Stimulated activated CD4-positive, alpha-beta T cell treated with anti-CD3 and anti-CD28 coated beads, Interleukin-12 subunit alpha, Interleukin-12 subunit beta, amount 100 ng/mL, for 48 hours (primary cell): ENCODE measurements at places on chromosomes 2 and 18.
A peak's percentile ranks its signal among the peaks of the same experiment; 100 is the strongest.

DNA sequence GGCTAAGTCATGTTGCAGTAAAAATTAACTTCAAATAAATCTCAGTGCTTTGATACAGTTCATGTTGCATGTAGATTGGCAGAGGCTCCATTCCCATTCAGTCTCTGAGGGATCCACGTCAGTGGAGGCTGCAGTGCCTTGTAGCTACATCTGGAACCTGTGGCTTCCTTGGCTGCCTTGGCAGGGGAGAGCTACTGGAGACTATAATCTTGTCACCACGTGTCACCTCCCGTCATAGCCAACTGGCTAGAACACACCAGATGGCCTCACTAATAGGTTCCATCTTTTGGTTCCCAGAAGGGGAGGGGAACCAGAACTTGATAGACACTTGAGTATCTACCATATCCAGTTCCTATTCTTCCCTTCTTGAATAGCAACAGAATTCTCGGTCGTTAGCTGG, 28.4 kb downstream of the E2F6 start:
- no peak for DNase-seq

DNA sequence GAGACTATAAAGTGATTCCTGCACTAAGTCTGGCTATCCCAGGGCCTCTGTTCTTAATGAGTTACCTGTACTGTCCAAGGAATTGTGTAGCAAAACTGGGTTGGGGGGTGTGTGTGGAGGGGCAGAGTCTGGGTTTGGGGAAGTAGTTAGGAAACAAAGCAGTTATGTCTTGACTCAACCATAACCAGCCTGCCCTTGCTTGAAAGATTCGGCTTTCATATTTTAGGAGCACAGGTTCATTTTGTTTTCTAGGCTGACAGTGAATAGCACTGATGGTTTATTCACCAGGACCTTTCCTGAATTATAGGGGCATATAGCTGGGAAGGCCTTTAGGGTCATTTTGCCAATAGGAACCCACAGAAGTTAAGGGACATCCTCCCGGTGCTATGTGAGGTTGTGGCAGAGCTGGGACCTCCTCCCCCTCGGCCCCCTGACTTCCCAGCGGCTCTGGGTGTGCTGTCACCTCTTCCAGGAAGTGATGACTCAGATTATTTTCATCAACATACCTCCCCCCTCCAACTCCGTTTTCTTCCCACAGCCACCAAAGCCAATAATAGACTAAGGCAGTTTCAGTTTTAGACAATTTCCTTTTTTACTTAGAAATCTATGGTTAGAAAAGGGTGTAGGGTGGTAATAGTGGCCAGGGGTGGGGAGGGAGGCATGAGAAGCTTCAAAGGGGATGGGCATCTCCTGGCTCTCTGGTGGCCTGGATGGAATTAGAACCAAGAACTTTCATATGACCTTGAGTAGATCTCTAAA, 44.8 kb downstream of the SETBP1 start:
- peak; percentile 64 for DNase-seq

DNA sequence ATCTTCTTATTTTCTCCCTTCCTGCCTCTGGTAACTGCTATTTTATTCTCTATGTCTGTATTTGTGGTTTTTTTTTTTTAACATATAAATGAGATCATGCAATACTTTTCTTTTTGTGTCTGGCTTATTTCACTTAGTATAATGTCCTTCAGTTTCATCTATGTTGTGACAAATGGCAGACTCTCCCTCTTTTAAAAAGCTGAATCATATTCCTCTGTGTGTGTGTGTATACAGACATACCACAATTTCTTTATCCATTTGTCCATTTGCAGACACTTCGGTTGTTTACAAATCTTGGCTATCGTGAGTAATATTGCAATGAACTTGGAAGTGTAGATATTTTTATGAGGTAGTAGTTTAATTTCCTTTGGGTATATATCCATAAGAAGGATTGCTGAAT, 7.0 kb downstream of the GTF2A1L start:
- DNase-seq = no peak

DNA sequence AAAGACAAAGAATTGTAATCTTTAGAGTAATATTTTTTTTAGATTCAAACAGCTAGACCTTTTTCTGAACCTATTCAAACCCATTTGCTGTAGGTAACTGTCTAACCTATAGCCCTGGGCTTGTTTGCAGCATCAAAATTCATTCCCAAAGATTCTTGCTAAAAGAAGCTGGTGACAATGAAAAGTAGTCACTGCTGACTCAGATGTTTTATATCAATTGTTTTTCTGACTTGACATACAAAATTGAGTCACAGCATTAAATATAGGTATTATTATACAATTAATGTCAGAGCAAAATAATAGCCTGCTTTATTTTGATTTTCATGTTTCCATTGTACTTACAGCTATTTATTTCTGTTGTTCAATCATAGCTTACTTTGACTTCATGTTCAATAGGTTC, 320.3 kb upstream of the NRP2 start:
- no peak for DNase-seq

GRCh38 chr2:156399224-156399949, 36.8 kb upstream of the GPD2 start:
- no peak for DNase-seq

- DNase-seq = no peak
Measured at GRCh38 chr2:25305775-25306174, 36.0 kb downstream of the DNMT3A start.

- DNase-seq = no peak
Measured at GRCh38 chr2:147800316-147800715, 44.5 kb upstream of the ACVR2A start.

DNA sequence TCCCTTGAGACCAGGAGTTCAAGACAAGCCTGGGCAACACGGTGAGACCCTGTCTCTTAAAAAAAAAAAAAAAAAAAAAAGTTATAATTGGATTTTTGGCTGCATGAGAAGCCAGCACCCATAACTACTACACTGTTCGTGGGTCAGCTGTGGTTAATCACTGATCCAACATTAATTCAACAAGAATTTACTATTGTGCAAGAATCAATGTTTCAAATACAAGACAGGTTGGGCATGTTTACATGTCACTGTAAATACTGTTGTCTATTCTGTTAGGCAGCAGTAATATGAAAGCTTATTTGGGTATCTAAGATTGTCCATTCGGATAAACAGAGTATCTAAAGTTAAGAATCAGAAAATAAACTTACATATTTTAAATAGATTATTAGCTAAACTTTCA, 62.3 kb downstream of the ESCO1 start:
- no peak for DNase-seq

- DNase-seq = no peak
Measured at GRCh38 chr2:165406173-165406572, 63.3 kb upstream of the CSRNP3 start.

GRCh38 chr2:159201360-159202063, 85.0 kb downstream of the WDSUB1 start:
- no peak for DNase-seq

DNA sequence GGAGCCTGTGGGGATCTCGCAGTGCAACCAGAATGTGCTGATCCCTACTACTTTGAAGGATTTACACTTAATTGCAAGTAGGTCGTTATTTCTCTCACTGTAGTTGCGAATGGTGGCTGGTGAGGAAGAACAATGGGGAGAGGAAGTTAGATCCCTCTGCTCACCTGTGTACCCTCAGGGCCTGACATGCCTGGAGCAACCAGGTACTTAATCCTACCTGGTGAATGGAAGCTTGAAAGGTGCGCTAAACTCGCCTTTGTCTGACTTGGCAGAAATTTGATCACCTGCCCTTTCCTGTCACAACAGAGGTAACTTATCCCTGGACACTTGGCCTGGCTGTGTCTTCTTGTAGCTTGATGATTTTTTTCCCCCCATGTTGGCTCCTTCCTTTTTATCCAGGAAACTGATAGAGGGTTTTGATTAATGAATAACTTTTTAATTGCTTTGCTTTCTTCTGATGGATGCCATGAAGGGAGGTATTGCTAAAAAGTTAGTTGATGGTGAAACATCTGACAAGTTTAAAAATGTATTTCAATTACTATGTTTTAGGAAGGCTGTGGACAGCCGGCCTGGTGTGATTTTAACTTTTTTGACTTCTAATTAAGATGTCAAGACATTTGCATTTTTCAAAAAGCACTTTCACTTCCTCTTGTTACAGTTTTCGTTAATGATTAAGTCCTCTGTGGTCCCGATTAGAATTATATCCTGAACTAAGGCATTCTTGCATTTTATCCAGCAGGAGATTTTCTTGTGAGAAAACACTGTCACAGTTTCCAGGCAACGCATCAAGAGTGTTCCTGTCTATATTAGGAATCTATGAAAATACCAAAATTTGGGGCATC, 9.2 kb downstream of the SGPP2 start:
- no peak for DNase-seq

DNA sequence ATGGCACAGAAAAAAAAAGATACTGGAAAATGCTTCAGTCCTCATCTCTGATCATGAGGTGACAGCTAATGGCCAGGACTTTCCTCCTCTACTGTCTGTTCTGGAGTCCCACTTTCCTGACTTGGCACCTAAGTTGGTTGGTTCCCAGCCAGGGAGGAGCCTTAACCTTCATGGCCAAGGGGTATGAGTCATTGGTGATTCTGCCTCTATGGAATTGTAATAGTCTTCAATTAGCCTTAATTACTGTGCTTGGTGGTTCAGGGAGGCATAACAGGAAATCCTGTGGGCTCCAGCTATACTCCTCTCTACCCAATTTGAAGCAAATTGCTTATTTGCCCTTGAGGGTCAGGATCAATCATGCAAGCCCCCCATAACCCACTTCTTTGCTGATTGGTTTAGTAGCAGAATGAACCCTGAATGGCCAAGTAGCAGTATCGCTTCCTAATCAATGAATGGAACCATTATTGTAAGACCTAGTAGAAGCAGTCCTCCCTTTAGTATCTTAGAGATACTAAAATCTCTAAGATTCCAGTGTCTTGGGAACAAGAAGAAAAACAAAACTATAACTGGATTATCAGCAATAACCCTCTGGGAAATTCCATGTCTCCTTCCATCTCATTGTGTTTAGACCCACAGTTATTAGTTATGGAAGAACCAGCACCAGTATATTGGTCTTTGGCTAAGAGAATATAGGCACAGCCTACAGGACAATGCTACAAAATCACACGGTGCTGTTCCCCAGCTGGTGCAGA, 109.0 kb downstream of the COL6A3 start:
- DNase-seq = no peak

GRCh38 chr2:20113986-20114938, 62.8 kb upstream of the LAPTM4A start:
- no peak for DNase-seq

GRCh38 chr18:60686142-60686541, 313.6 kb upstream of the MC4R start:
- DNase-seq = no peak

GRCh38 chr2:168054657-168055056, 192.7 kb downstream of the STK39 start:
- DNase-seq = no peak

GRCh38 chr18:77099485-77100370, 32.9 kb downstream of the MBP start:
- no peak for DNase-seq

DNA sequence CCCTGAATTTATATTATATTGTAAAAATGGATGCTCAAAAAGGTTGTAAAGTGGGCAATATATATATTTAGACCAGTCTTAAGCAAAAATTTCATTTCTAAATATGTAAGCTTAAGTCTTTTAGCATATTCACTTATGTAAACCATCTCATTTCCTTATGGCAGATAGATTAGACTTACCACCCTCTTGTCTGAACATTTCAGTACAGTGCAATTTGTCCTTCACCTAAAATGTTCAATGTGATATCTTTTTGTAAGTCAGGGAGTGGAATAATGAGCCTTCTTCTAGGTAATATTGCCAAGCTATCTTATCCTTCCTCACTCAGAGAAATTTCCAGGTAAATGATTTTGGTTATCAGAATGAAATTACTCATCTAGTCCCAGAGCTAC, 92.3 kb downstream of the KLF7 start:
- no peak for DNase-seq

- no peak for DNase-seq
Measured at GRCh38 chr2:195647302-195647701, 9.7 kb upstream of the SLC39A10 start.

DNA sequence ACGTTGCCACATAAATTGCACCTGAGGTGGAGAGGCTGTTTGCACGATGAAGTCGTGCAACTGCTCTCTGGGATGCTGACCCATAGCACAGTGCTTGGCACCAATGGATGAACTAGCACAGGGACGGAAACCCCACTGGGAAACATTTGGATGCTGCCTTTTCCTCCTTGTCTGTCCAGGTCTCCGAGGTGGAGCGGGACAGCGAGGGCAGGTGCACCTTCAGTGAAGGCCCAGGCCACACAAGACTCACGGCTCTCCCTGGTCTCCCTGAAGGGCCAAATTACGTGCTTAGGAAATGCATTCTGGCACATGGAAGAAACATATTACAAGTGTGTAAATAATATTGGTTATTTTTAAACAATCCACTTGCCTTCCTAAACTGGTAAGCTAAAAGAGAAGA, 70.3 kb downstream of the TPO start:
- no peak for DNase-seq

DNA sequence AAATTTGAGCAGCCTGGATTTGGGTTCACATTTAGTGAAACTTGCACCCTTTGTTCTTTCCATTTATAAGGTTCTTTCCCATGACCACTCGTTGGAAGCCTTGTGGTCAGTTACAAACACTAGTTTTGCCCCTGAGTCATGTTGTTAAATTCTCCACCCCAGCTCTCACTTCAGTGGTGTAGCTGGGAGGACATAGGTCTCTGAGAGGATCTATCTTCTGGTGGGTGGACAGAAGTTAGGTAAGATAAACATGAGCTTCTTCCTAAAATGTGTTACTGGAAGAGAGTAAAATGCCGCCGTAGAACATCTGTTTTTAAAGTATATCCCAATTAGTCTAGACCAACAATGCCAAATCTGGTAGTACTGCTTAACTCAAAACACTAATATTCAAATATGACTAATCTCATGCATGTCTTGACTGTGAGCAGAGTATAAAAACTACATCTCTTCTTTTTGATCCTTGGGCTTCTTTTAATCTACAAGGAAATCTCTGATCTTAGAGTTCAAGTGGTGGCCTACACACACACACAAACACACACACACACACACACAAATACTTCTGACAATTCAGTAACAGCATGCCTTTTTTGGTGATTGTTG, 162.6 kb upstream of the FN1 start:
- DNase-seq = no peak

DNA sequence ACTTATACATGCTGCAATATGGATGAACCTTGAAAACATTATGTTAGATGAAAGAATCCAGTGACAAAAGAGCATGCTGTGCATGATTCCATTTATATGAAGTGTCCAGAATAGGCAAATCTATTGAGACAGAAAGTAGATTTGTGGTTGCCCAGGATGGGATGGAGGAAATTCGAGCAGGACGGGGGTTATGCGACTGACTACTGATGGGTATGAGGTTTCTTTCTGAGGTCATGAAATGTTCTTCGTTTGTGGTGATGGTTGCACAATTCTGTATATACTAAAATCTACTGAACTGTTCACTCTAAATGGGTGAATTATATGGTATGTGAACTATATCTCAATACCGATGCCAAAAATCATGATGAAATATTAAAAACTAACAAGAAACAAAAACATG, 18.9 kb upstream of the MTERF4 start:
- no peak for DNase-seq

DNA sequence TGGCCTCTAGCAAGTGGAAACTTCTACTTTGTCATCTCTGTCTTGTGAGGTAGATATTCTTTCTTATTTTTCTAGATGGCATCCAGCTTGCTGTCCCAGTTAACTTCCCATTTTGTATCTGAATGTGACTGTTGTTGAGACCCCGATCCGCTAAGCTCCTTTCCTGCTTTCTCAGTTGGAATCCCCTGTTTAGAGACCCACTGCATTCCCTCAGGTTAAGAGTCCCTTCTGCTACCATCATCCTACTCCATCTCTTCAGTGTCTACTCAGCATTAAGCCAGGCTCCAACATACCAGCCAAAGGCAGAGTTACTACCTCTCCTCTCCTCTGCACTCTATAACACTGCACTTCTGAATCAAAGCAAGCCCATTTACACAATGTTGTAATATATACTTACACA, 1300.4 kb upstream of the CHAC2 start:
- DNase-seq = no peak
